ENCODE measurements at places on chromosomes 2 and 18.
A peak's percentile ranks its signal among the peaks of the same experiment; 100 is the strongest.

DNA sequence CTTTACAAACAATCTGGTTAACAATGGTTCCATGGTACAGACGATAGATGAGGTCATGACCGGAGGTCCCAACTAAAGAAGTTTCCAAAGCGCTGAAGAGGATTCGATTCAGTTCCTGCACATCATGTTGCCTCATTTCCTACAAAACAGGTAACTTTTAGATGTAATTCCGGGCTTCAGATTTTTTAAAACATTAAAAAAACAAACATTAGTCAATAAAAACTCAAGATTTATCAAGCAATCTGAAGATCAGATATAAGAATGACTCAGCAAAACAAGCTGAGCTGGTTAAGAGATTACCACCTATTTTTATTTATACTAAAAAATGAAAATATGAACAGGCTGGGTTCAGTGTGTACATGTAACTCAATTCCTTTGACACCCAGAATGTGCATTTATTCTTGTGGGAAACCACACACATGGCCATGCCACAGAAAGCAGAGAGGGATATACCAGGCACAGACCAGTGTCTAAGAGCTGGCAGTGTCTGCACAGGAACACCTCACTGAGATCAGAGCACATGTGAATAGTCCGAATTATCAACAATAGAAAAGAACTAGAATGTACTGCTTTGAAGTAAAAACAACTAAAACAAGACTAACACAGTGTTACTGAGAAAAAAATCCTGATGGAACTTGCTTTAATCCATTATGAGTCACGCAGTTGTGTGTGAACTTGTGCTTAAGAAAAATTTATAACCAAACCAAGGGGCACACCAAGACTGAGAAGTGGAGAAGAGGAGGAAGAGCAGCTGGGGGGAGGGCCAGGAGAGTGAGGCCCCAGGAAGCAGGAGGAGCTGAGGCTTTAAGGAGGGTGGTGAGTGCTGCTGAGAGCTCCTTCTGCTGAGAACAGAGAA, 9.5 kb downstream of the USP40 start:
- no peak for DNase-seq

- DNase-seq, result peak; percentile 34
These were observed 32.0 kb upstream of the SKOR2 start for GRCh38 chr18:47283476-47283875.

DNA sequence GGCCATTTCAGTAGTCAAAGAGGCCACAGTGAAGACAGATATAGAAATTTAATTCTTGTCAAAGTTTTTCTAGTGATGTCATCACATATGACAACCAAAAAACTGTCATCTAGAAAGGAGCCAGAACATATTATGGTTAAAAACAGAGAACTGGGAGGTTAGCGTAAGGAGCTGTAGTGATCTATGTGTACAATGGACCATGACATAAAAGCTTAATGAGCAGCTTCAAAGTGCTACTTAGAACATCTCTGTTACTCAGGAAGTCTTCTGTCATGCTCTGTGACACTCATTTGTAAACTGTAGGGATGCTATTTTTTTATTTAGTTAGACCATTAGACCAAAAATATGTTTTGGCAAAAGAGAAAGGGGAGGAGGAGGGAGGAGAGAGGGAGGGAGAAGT, 57.3 kb downstream of the CMPK2 start:
- no peak for DNase-seq

DNA sequence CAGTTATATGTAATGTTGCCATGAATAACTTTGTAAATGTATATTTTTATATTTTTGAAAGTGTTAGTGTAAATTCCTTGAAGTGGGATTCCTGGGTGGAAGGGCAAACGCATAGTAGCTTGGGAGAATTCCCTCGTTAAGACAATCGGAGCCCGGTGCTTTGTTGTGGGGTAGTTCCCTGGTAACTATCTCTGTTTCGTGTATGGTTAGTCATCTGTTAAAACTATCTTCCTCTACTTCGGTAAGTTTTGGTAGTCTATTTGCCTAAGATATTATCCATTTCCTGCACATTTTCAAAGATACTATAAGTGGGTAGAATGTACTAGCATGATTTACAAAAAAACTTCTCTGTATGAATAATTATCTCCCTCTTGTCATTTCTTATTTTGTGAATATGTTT, 113.8 kb upstream of the NRXN1 start:
- no peak for DNase-seq

- DNase-seq, result no peak
These were observed 119.1 kb downstream of the AQP4 start for GRCh38 chr18:26746398-26746797.

DNA sequence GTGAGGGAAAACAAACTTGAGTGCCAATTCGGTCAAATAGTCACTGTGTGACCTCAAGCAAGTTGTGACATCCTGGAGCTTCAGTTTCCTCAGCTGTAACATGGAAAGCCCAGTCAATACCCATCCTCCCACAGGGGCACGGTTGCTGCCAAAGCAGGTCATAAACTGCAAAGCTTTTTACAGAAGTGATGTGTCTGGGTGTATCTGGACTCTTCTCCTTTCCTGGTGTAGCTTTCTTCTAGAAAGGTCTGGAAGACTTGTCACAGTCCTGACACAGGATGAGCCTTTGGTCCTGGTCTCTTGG, 4.2 kb upstream of the AFF3 start:
- DNase-seq, result no peak

DNA sequence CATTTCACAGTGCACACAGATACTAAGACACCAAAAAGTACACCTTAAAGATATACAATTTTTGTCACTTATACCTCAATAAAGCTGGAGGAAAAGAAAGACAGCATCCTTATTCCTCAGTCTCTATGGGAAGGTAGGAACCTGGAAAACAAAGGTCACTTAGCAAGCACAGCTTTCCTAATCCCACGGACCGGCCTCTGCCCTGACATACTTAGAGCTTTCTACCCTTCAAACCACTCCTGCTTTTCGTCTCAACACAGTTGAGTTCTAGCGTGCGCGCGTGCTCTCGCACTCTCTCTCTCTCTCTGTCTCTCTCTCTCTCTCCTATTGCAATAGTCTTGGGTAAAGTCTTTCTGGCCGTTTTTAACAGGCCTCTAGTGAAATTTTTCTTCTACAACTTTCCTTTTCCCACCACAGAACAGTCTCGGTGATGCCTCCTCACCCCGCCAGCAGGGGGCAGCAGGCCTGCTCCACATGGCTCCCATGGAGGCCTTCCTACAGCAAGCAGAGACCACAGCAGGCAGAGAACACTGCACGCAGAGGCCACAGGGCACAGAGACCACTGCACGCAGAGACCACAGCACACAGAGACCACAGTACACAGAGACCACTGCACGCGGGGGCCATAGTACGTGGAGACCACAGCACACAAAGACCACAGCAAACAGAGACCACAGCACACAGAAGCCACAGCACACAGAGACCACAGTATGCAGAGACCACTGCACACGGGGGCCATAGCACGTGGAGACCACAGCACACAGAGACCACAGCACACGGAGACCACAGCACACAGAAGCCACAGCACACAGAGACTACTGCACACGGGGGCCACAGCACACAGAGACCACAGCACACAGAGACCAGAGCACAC, 106.9 kb downstream of the FBXO15 start:
- peak; percentile 55 for DNase-seq

GRCh38 chr2:238835726-238836301, 12.1 kb upstream of the TWIST2 start:
- DNase-seq, result no peak

GRCh38 chr2:64210816-64211215, 66.6 kb upstream of the PELI1 start:
- DNase-seq, result no peak

DNA sequence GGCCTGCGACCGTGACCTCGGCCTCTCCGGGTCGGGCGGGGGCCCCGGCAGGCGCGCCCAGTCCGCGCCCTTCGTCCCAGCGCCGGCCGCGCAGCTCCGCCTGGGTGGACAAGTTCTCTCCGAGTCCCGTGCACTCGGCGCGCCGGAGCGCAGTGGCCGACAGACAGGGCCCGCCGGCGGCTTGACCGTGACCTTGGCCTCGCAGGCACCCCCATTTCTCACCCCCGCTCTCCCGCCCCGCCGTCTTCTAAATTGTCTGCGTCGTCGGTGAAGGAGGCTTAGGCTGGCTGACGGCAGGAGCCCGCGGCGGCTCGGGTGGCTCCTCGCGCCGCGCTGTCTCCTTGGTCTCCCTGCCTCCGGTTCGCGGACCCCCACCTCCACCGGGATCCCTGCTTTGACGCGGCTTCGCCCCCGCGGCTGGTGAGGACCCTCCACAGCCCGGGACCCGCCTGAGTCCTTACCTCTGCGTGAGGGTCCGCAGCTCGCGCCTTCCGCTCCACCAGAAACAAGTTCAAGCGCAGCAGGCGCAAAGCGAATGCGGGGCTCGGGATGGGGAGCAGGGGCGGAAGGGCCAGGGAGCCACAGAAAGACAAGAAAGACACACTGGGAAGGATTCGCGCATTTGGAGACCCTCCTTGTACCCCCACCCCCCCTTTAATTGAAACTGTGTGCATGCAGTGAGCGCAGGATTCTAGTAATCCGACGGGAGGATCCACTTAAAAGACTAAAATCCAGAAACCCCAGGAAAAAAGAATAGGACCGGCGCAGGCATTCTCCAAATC, 4.0 kb downstream of the PTGR3 start:
- no peak for DNase-seq

GRCh38 chr2:204871231-204871953, 326.1 kb downstream of the PARD3B start:
- peak; percentile 7 for DNase-seq

- DNase-seq, result no peak
These were observed 133.5 kb downstream of the FAM124B start for GRCh38 chr2:224268441-224268840.

DNA sequence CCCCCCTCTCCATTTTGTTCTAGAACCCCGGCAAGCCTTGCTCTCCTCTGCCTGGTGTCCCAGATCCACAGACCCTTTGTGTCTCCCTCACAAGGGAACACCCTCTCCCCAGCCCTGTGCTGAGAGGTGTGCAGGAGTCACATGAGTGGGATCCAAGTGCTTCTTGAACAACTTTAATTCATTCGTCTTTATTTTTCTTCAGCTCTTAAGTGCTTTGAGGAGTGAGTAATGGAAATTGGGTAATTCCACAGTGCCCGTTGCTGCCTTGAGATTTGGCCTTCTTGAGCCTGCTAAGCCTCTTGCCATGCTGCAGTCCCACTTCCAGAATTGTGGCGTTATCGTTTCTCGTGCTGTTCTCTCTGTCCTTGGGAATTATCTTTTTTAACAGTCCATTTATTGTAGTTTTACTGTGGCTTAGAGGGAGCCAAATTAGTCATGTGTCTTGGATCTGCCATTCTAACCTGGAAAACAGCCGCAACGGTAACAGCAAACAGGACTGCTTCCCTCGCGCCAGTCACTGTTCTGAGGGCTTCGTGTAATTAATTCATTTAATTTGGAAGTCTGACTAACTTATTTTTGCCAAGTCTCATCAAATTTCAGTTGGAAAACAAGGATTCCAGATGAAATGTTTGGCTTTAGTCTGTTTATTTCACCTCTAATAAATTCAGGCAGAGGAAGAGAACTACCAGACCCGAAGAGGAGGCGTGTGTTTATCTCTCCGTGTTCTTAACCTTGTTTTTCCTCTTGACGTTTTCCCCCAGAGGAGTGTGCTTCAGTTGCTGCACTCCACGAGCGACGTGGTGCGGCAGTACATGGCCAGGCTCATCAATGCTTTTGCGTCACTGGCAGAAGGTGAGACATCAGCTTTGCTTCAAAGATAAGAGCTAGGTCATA, 72.0 kb downstream of the ARMC9 start:
- no peak for DNase-seq

GRCh38 chr2:234593636-234594035, 96.8 kb upstream of the ARL4C start:
- DNase-seq, result no peak

- no peak for DNase-seq
These were observed 203.2 kb upstream of the MEX3C start for GRCh38 chr18:51400721-51401120.

DNA sequence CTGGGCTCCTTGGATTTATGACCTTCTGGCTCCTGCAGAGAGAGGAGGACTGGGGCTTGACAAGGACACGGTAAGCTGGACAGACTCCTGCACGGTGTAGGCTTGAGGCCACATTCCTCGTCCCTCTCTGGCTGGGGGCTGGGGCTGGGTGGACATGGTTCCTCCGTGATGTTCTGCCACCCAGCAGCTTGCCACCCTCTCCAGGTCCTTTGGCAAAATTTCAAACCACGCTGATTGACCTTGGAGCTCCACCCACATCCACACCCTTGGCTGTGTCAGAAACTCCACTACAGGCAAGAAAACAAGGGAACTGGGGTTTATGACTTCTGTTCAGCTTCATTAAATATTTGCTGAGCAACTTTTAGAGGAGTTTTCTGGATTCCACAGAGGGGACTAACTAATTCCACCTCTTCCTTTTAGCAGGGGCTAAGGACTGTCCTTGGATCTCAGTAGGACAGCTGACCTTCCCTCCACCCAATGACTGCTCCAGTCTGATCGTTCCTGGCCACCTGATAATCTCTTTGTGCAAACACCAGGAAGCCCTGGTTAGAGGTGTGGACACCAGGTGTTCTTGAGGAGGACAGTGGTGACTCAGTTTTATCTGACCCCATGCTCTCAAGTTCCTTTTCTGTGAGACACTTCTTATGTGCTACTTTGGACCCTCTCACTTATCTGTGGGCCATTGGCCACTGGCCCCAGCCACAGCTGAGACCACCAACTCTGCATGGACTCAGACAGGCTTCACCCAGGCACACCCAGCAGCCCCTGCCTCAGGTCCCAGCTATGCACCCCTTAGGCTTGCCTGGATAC, 29.3 kb downstream of the GPR55 start:
- no peak for DNase-seq

- peak; percentile 76 for DNase-seq
These were observed at the start of the genes PEX13 and PUS10 for GRCh38 chr2:61017556-61018317. TSS of gene PEX13 (plus strand) at chr2:61017720. CDS start at chr2:61017760, 40 bp downstream. TSS of gene PUS10 (minus strand) at chr2:61018255. CDS start at chr2:61011890, 6,365 bp downstream.

GRCh38 chr2:159892990-159893810, 95.2 kb upstream of the CD302 start:
- no peak for DNase-seq

GRCh38 chr2:151029406-151030157, 232.1 kb downstream of the RBM43 start:
- no peak for DNase-seq

- DNase-seq, result no peak
These were observed 19.9 kb upstream of the RAB31 start for GRCh38 chr18:9688036-9688741.

GRCh38 chr2:121189661-121190381, 95.2 kb downstream of the TFCP2L1 start:
- DNase-seq, result no peak

DNA sequence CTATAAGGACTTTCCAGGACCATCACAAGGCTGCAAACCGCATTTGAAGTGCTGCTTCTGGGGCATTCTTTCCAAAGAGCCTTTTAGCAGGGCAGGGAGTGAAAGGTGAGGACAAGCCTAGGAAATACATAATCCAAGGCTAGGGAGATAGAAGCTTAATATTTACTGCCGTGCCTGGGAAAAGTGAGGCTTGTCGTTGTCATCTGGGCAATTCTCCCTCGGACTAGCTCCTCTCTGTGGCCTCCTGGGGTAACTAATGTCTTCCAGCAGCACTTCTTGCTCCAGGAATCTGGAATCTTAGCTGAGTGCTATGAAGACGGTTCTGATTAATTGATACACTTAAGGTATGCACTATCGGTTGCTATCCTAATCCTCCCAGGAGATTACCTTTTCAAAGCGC, 69.3 kb upstream of the ATL2 start:
- peak; percentile 18 for DNase-seq

Data from HuH-7 (cell line).